ENCODE measurements at places on chromosomes 13 and 19.

DNA sequence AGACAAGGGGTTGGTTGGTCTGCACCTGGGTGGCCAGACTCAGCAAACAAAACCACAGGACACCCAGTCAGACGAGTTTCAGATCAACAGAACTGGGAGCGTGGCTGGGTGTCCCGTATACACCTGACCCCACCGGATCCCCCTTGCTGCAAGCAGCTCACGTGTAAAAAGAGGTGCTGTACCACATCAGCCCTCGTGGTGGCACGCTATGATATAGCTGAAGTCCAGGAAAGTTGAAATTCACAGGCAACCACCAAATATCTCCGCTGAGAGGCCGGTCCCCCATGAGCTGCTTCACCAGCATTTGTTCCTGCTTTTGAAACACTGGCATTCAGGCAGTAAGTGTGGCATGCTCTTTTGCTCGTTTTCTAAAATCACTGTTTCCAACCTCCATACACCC lies 92.3 kb downstream of the TUBA3C start:
- no peak for DNase-seq

- DNase-seq, result no peak
Measured at GRCh38 chr13:26219726-26220125, 2.4 kb downstream of the RNF6 start.

DNA sequence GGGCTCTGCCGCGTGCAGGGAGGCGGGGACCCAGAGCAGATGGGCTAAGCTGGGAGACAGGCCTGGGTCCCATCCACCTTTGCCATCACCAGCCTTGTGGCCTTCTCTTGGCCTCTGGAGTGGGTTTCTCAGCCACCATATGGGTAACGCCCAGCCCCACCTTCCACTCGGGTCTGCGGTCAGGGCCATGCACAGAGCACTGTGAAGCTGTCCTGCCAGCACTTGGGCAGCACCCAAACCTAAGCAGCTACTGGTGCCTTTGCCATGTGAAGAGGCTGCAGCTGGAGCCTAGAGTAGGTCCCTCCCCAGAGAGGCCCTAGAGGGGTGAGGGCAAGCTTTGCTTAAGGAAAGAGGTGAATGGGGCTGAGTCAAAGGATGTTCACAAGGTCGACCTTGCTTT lies 24.1 kb upstream of the NPAS1 start:
- DNase-seq, result no peak

DNA sequence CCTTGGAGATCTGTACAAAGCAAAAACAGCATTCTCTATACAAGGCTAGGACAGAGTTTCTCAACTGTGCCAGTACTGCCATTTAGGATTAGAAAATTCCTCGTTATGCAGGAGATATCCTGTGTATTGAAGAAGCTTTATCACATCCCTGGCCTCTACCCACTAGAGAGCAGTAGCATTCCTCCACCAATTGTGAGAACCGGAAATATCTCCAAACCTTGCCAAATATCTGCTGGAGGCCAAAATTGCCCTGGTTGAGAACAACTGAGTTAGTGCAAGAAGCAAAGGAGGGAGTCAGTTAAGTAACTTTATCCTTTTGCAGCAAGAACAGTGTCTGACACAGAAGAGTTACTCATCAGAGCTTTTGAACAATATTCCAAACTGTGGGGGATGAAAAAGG lies 16.2 kb upstream of the FREM2 start:
- DNase-seq, result no peak

DNA sequence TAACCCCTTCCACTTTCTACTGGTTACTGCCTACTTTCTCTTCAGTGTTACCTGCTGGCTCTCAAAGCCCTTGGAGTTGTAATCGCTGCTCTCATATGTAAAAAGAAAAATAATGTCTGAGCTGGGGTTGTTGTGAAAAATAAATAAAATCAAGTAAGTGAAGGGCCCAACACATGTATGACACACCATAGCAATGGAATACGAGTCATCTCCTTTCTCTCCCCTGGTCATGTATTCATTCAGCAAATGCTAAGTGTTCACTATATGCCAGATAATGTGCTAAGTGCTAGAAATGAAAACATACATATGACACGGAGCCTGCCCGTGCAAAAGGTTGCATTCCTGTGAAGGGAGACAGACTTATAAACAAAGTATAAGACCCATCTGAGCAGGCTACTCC lies 535.0 kb downstream of the RFC3 start:
- no peak for DNase-seq

DNA sequence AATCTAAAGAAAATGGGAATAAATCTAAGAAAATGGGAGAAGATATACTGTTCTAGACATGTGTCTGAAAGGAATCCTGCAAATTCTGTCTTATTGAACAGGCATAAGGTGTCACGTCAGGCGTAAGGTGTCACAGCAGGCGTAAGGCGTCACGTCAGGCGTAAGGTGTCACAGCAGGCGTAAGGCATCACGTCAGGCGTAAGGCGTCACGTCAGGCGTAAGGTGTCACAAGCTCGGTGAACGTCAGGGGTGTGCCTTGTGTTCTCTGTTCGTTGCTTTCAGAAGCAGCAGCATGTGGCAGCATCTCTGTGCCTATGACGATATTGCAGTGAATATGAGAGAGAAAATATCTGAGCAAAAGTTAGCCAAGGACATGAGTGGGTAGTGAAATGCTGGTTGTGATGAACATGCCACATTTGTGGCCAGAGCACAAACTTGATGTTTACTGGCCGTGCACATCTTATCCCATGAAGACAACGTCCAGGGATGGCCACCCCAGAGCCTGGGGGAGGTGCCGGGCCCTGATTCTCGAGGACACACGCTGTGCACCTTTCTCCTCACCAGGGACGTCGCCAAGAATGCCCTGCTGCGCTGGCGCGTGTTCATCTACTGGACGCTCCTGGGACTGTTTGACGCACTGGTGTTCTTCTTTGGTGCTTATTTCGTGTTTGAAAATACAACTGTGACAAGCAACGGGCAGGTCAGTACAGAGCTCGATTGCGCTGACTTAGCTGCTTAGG lies 107.0 kb upstream of the MCF2L start:
- DNase-seq, result no peak

GRCh38 chr19:14265290-14266036 lies 59.5 kb upstream of the ADGRL1 start:
- no peak for DNase-seq

DNA sequence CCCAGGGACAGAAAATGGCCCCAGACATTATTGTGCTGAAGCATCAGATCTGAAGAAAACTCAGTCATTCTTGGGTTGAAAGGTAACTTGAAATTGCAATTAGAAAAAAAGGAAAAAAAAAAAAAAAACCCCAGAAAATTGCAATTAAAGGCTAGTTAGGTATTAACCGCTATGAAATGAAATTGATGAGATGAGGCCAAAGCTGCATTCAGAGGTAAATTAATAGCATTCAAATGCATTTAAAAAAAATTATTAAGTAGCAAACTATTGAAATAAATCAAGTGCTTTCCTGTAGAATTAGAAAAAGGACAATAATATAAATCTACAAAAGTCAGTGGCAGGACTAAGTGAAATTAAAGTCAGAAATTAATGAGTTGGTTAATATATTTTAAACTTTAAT lies 6.4 kb downstream of the PGLS start:
- DNase-seq, result no peak

- no peak for DNase-seq
Measured at GRCh38 chr13:110397436-110398115, 90.5 kb downstream of the COL4A2 start.

DNA sequence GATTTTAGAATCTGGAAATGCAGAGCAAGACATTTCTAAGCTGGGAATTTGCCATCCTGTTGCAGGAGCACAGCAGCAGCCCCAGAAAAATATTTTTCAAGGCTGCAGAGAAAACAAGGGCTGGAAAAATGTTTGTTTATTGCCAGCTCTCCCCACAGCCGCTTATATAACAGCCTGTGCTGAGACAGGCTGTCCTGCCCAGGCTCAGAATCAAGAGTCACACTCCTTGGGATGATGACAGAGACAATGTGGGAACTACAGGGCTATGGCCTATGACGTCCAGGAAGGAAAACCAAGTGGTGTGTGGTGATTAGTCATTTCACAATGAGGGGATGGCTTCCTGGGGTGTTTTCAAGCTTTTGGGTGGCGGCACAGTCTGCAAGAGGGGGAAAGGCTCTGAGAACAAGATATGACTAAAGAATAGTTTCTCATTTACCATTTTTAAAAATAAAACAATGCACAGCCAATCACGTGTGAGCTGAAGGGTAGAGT lies 136.3 kb upstream of the SERP2 start:
- no peak for DNase-seq

- no peak for DNase-seq
Measured at GRCh38 chr13:32212421-32212820, 102.7 kb downstream of the ZAR1L start.

- DNase-seq, result peak; percentile 84
Measured at GRCh38 chr19:5627395-5627904, 4.6 kb downstream of the SAFB start.

DNA sequence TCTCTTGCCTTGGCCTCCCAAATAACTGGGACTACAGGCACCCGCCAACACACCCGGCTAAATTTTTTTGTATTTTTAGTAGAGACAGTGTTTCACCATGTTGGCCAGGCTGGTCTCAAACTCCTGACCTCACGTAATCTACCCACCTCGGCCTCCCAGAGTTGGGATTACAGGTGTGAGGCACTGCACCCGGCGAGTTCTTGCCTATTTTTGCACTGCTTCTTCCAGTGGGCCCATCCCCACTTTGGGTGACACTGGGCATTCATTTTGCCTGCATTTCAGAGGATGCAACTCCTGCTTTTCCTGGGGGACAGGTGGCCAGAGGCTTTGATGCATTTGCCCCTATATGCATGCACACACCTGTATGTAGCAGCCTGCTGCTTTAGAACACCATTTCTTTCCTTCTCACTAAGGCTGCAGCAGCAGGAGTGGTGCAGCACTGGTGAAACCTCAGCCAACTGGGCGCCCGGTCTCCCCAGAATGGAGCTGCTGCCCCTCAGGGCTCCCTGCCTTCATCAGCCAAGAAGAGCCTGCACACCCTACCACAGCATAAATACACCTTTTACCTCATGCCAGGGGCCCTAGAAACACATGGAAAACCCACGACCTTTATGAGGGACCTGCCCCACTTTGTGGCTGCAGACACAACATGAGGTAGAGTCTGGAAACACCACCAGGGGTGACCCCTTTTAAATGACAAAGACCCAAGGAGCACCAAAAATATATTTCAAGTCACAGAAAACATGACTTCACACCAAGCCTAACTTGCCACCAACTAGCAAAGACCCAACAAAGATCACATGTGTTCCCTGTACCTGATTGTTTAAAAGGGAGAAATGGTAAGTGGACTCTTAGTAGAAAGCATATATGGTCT lies 36.8 kb upstream of the POP4 start:
- DNase-seq, result no peak

- DNase-seq, result no peak
Measured at GRCh38 chr19:47619763-47620162, 10.8 kb downstream of the BICRA start.

GRCh38 chr19:49368711-49369358 lies 5.2 kb downstream of the DKKL1 start:
- peak; percentile 25 for DNase-seq

DNA sequence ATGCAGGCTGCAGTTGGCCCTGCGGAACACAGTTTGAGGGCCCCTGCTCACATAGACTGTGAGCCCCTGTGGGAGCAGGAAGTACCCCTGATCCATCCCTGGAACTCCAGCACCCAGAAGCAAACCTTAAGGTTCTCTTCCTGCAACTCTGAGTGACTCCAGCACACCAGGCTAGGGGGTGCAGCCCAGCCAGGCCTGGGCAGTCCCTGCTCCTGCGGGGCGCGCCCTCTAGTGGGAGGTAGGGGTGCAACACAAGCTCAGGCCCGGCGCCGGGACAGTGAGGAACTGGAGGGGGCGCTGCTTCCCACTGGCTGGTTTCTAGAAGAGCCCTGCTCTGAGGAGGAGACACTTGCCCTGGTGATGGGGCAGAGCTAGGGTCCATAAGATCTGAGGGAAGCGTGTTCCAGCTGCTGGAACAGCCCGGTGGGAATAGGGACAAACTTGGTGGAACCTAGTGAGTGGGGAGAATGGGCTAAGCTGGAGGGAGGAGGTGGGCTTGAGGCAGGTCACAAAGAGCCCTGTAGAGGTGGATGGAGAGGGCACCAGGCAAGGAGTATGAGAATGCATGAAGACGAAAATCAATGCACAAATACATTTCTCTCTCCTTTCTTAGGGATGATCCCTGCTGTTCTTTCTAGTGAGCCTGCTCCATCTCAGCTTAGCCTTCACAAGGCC lies 5.0 kb downstream of the ZSCAN5A start:
- no peak for DNase-seq

GRCh38 chr19:485583-486236 lies 10.6 kb upstream of the MADCAM1 start:
- peak; percentile 92 for DNase-seq

DNA sequence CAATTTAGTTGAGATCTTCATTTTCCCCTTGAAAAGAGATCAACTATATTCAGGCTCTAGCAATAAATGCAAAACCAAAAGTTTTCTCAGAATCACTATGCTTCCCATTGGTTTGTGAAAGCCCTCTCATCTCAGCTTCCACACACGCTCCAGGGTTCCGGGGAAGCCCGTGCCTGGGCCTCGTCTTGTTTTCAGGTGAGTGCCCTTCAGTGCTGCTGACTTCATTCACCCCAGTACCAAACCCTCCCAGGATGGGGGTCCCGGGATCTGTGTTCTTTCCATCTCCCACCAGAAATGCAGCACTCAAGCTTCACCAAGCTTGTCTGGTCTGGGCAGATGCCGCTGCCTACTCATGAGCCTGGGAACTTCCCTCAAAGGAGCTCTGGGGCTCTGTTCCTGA lies 97.7 kb downstream of the TEX29 start:
- no peak for DNase-seq

All from NCI-H2171 treated with DMSO at 0.1 percent for 48 hours (cell line).